T-helper 17 cell (primary cell): ENCODE measurements at places on chromosomes 5 and 9.

DNA sequence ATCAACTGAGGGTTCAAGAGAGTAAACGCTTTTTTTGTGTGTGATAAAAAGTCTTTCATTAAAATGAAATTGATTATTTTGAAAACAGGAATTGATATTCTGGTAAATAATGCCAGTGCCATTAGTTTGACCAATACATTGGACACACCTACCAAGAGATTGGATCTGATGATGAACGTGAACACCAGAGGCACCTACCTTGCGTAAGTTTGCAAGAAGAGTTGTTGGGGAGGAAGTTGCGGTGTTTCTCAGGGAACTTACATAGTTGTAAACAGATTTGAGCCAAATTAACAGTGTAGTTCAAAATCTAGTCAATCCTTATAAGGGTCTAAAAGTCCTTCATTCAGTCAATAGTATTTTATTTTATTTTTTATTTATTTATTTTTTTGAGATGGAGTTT, 28.9 kb downstream of the HSDL2 start:
- no peak for DNase-seq

- DNase-seq = no peak
Observed at GRCh38 chr9:78366827-78367226, 69.9 kb downstream of the PSAT1 start.

GRCh38 chr5:81212211-81212751, 20.8 kb upstream of the CKMT2 start:
- DNase-seq = no peak

DNA sequence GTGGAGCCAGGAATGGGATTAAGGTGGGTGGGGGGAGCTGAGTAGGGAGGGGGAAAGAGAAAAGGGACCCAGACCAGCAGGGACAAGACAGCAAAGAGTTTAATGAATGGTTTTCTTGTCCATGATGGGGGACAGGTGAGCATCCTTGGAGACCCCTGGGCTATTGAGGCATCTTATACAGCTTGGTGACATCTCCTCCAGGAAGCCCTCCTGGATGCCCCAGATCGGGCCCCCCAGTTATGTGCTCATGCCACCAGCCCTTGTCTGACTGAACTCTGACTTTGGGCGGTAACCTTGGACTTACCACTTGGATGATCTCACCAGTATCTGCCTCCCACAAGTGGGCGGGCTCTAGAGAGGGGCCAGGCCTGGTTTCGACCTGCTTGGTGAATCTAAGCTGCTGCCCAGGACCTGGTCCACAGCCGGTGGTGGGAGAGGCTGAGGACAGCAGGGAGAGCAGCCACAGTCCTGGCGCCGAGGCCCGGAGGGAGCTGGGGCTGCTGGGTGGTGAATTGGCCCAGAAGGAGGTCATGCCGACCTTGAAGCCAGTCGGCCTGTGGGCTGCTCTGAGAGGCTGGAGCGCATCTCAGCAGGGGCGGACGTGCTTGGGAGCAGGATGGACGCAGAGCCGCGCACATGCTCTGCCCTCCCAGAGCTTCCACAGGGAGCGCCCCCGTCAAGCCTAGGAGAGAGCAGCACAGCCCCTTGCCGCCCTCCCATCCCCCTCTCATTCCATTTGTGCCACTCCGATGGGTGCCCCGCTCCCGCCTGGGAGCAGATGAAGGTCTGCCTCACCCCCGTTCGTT, 36.2 kb downstream of the UNC5A start:
- no peak for DNase-seq

- no peak for DNase-seq
Observed at GRCh38 chr9:36193023-36193422, 2.3 kb downstream of the CLTA start.

GRCh38 chr5:68722357-68722756, 371.5 kb upstream of the SLC30A5 start:
- DNase-seq = no peak

- DNase-seq = no peak
Observed at GRCh38 chr9:129885018-129885669, 49.9 kb downstream of the USP20 start.

GRCh38 chr9:130972957-130973685, 34.1 kb upstream of the FIBCD1 start:
- no peak for DNase-seq

- DNase-seq = no peak
Observed at GRCh38 chr5:16805486-16805885, 130.6 kb downstream of the MYO10 start.

DNA sequence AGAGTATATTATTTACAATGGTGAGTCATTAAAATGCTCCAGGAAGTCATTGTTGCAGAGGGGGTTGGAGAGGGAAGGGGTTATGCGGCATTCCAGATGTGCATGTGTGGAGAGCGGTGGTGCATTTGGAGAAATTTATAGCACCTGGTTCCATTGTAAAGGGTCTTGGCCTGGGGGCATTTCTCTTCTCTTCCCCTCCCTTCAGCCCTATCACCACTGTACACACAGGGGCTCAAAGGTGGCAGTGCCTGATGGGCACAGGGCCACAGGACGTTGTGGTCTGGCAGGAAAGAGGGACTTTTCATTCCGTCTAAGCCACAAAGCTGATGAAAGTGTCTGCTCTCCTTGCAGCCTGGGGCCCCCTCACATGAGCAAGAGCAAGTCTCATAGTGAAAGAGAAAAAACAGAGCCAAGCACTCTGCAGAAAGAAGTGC, 442.4 kb upstream of the ZNF462 start:
- DNase-seq = no peak

- DNase-seq = no peak
Observed at GRCh38 chr9:70303268-70303667, 44.5 kb downstream of the SMC5 start.

- no peak for DNase-seq
Observed at GRCh38 chr5:122076669-122077365, 1.2 kb downstream of the LOX start.

DNA sequence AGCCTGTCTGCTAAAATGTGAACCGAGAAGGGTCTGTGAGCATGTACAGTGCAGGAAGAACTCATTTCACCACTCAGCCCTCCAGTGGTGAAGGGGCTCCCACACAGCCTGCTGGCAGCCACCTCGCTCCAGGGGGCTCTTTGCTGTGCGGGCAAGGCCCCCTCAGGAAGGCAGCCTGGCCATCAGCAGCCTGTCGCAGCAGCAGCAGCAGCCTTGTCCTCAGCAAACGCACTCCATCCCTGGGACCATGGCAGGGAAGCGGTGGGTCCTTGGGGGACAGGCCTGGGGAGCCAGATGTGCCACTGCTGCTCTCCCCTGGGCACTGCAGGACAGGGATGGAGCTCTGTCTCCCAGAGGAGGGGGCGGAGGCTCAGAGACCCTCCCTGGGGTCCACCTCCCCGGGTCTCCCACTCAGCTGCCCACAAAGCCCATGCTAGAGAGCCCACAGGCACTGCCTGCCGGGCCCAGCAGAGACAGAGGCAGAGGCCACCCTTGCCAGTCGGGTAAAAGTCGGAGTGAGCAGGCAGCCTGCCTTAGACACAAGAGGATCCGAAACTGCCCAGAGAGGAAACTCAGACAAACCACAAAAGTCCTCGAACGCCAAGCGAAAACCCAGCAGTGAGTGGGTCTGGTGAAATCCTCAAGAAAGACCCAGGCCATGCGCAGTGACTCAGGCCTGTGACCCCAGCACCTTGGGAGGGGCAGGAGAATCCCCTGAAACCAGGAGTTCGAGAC, 8.0 kb downstream of the BRD3 start:
- DNase-seq = no peak

DNA sequence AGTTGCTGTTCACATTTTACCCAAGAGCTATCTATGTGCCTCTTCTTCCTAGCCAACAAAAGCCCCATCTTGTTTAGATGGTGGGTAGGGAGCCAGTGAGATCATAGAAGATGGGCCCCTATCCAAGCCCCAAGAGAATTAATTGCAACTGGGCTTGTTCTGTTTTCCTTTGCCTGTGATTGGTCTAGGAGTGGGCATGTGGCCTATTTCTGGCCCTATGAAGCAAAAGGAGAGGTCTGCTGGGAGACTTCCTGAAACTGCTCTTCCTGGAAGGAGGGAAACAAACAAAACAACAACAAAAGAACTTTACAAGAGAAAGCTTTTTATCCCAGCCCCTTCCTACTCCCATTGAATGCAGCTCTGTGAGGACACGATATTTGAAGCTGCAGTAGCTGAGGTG, 32.5 kb upstream of the ALDOB start:
- no peak for DNase-seq

DNA sequence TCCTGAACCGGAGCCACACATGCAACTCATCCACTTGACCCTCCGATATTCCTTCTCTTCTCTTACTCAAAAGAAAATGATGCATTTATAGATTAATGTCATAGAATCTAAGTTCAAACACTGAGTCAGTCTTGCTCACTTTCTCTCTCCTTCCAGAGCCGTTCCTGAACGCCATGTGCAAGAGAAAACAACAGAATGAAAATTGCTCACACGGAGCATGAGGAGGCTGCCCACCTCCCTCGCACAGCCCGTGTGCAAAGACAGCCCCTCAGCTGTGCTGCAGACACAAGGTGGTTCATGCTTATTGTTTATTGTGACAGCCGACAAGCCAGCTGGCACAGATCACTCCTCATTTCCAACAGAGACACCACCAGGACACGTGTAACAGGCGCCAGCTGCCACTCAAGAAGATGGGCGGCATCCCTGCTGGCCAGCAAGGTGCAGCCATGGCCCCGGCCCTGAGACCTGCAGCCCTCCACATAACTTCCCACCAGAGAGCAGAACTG, 290.8 kb downstream of the GLIS3 start:
- no peak for DNase-seq

DNA sequence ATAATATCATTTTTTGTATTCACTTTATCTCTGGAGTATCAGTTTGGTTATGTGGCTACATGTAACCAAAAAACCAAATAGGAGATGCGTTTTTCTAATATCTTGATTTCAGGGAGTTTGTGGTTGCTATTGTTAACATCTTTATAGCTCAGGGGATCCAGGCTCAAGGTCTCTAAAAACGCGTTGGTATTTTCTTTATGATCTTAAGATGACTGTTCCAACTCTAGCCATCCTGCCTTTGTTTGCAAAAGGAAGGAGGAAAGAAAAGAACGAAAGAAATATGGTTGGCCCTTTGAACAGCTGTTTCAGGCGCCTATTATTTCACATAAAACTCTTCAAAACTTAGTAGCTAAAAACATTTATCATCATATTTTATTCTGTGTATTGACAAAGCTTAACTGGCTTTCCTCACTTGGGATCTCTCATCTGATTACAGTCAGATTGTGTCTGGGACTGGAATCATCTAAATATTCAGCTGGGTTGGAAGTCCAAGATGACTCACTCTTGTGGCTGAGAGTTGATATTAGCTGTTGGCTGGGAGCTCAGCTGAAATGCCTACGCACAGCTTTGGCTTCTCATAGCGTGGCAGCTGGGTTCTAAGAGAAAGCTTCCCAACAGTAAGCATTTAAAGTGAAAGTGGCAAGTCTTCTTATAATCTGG, 60.1 kb downstream of the FAM174A start:
- no peak for DNase-seq

DNA sequence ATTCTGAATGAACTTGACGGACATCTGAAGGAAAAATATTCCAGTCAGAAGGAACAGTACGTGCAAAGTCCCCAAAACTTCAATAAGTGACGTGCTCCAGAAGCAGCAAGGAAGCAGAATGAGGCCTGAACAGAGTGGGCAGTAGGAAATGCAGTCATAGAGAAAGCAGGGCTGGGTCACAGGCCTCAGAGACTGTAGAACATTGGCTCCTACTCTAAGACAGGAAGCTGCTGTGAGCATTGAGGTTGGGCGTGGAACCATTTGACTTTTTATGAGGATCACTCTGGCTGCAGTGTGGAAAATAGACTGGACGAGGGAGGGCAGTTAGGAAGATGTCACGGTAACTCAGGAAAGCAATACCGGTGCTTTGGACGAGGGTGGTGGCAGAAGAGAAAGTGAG, 64.0 kb downstream of the DOCK8 start:
- no peak for DNase-seq

- no peak for DNase-seq
Observed at GRCh38 chr9:129052592-129052991, 16.2 kb downstream of the MIGA2 start.

- no peak for DNase-seq
Observed at GRCh38 chr9:22040760-22041159, 31.7 kb upstream of the CDKN2B start.

GRCh38 chr9:104743376-104743985, 4.0 kb upstream of the NIPSNAP3A start:
- DNase-seq = no peak

GRCh38 chr9:82101475-82101874, 112.9 kb downstream of the SPATA31D1 start:
- no peak for DNase-seq

DNA sequence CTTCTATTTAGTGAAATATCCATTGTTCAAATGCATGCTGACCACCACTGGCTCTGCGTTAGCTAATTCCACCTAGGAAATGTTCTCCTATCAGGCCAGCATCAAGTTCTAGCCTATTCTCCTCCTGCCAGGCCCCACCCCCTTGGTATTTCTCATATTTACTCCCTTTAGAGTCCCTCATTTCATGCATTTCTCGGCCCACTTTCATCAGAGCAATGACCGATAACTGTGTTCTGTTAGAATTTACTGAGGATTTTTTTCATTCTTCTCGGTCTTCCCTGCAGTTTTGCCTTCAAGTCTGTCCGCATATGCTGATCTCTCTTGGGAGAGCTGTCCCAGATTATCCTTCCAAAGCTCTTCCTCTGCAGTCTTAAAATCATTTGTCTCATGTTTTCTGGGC, 143.4 kb downstream of the GOLPH3 start:
- no peak for DNase-seq

DNA sequence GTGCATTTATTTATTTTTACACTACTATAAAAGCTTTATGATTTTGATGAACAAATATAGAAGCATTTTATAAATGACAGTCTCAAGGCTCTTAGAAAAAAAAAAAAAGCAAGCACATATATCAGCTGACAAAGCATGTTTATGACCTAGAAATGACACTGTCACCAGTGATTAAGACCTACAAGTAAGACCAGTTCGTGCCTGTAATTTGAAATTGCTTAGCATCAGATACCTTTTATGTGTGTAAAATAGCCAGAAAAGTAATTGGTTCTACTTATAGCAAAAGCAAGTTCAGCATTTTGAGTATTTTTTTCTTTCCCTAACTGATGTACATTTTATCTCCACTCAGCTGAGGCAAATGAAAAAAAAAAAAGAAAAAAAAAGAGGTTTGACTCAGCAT, 808.4 kb downstream of the CDH18 start:
- DNase-seq = no peak

- no peak for DNase-seq
Observed at GRCh38 chr9:36780186-36780585, 207.5 kb downstream of the MELK start.

DNA sequence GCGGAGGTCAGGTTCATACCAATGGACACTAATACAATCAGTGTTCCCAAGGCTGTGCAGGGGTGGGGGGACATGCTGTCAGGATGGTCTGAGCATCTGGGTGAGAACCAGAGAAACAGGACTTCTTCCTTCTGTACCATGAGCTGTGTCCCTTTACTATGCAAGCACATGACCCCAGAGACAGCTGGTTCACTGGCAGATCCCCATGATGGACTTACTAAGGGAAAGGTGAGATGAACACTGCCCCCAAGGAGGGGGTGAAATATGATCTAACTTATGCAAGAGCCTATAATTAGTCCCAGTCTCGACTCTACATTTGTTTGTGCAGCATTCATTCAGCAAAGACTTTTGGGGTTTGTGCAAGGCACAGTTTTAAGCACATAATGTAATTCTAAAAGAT, 91.4 kb downstream of the LIFR start:
- DNase-seq = no peak
